NCI-H1105 treated with DMSO at 0.1 percent for 48 hours (cell line): ENCODE measurements at places on chromosomes 3 and 15.

DNA sequence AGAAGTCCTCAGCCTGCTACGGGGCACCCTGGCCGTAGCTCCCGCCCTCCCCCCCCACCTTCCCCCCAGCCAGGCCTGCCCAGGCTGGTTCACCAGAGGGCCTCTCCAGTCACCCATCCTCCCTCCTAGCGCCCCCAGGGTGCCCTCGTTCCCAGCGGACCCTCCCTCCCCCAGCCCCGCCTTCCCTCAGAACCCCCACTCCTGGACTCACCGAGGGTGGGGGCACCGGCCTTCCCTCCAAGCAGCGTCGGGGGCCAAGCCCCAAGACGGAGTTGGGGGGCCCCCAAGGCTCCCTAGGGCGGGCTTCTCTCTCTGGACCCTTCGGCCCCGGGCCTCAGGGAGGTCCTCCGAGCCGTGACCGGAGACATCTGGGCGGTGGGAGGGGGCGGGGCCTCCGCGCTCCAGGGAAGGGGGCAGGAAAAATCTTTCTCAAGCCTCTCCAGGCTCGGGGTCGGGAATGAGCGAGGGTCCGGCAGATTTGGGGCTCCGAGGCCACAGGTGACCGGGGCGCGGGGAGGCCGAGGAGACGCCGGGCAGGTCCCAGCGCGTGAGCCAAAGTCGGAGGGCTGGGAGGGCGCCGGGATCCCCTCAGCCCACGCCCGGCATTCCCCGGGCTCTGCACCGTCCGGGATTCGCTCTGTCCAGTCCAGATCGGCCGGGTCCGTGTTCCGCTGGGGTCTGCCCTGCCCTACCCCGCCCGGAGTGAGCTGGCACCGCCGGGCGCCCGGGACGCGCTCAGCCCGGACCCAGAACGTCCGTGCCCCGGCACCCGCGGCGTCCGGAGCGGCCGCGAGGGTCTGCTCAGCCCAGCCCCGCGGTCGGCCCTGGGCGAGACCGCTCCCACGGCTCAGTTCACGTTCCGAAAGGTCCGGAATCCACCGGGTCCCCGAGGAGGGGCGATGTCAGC is 999 bp downstream of the INSYN1 start:
- DNase-seq = no peak

GRCh38 chr15:78259232-78259631 is 5.1 kb upstream of the DNAJA4 start:
- DNase-seq = no peak

DNA sequence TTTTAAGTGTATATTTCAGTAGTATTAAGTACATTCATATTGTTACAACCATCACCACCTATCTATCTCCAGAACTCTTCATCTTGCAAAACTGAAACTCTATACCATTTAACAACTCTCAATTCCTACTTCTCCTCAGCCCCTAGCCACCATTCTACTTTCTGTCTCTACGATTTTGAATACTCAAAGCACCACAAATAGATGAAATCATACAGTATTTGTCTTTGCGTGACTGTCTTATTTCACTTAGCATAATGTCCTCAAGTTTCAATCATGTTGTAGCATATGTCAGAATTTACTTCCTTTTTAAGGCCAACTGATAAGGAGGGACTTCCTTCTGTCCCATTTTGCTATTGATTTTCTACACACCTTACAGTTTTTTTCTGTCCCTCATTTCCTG is 593.3 kb downstream of the FHIT start:
- no peak for DNase-seq

GRCh38 chr3:169041677-169042171 is 621.8 kb downstream of the MECOM start:
- peak; percentile 43 for DNase-seq

DNA sequence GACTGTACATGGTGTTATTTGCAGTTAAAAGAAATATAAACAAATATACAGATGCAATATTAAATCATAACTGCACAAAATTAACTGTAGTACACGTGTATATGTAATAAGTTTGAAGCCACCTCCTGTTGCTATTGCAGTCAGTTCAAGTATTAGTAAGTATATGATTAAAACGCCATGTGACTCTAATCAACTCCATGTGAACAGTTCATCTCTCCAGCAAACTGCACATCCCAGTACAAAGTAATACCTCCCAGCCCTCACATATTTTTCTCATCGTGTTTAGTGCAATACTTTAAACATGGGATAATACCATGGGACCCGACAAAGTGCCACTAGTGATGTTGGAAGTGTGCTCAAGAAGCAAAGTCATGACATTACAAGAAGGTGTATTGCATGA is 34.6 kb downstream of the PDCD10 start:
- DNase-seq = no peak

- DNase-seq = peak; percentile 69
Observed at GRCh38 chr3:157572559-157573270, 69.5 kb upstream of the VEPH1 start.

- DNase-seq = no peak
Observed at GRCh38 chr3:34102288-34102687, 303.9 kb downstream of the PDCD6IP start.

GRCh38 chr15:47900751-47901150 is 183.4 kb downstream of the SEMA6D start:
- no peak for DNase-seq

GRCh38 chr15:63372753-63373152 is 8.9 kb downstream of the CA12 start:
- no peak for DNase-seq

DNA sequence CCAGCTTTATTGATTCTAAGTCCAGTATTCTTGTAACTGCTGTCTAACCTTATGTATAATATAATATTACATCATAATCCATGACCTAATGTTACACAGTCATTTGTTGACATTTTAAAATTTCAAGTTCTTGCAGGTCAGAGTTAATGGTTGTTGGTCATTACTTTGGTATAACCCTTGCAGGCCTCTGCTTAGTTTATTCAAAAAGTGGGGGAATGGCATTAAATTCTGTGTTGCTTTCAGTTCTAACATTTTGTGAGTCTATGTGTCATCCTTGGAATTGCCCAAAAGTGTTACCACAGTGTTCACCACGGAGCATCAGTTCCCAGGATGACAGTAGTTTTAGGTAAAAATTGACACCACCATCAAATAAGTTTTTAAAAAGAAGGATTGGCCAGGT is 174.8 kb upstream of the BCL6 start:
- DNase-seq = no peak

- DNase-seq = no peak
Observed at GRCh38 chr3:123138839-123139444, 62.8 kb upstream of the SEC22A start.

- no peak for DNase-seq
Observed at GRCh38 chr3:134235577-134236076, 15.0 kb downstream of the RYK start.

GRCh38 chr3:184637705-184638104 is 74.2 kb downstream of the MAGEF1 start:
- no peak for DNase-seq

- no peak for DNase-seq
Observed at GRCh38 chr3:29605845-29606244, 325.0 kb downstream of the RBMS3 start.

GRCh38 chr15:51060030-51060673 is 34.6 kb downstream of the TNFAIP8L3 start:
- no peak for DNase-seq

DNA sequence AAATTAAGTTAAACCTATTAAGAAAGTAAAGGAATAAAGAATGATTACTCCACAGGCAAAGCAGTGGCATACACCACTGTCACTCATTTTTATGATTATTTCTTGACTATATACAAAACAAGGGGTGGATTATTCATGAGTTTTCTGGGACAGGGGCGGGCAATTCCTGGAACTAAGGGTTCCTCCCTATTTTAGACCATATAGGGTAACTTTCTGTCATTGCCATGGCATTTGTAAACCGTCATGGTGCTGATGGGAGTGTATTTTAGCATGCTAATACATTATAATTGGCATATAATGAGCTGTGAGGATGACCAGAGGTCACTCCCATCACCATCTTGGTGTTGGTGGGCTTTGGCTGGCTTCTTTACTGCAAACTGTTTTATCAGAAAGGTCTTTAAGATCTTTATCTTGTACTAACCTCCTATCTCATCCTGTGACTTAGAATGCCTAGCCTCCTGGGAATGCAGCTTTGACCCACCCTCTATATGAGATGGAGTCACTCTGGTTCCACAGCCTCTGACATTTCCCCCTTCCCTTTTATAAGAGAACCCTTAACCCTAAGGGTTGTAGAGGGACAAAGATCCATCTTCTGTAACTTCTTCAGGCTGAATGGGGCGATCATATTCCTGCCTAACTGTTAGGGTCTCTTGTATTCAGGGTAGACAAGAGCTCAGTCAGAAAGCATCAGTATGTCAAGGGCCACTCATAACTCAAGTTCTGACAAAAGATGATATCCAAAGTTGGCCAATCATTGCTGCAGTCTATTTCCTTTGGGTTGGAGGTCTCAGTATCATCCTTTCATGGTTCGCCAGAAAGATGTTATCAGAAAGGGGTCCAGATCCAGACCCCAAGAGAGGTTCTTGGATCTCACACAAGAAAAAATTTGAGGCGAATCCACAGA is 79.5 kb upstream of the LIPC start:
- no peak for DNase-seq

DNA sequence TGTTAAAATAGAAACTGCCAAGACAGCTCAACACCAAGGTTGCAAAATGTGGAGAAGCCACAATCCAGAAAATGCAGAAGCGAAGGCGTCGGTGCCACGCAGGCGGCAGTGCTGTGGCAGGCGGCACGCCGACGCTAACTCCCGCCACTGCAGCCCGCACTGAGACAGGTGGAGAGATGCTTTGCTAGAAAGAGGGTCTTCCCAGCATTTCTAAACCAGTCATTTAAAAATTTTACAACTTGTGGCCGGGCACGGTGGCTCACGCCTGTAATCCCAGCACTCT is 23.2 kb downstream of the CYFIP1 start:
- DNase-seq = no peak
